Naive B cell (primary cell): ENCODE measurements at places on chromosomes 12 and 14.

- DNase-seq: no peak
Measured at GRCh38 chr12:47980779-47981495, 17.5 kb downstream of the TMEM106C start.

DNA sequence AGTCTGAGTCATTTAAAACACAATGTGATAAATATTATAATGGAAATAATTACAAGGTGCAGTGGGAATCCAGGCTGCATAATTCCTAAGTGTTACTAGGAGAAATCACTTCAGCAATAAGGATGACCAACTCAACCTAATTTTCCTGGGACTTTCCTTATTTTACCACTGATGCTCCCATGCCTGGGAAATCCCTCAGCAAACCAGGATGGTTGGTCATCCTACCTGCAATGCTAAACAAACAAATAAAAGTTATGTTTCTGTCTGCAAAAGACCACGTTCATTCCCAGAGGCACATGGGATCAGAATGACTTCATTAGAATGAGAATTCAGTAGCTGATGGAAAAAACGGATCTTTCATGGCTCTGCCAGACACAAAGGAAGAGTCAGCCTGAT lies 130.8 kb upstream of the RAP1B start:
- DNase-seq: no peak

- DNase-seq: no peak
Measured at GRCh38 chr12:26197832-26198231, 2.5 kb downstream of the SSPN start.

GRCh38 chr12:131621701-131622421 lies 89.0 kb upstream of the SFSWAP start:
- DNase-seq: no peak

GRCh38 chr12:108886873-108887629 lies 7.2 kb downstream of the DAO start:
- no peak for DNase-seq

- DNase-seq: no peak
Measured at GRCh38 chr12:50641566-50641965, 122.3 kb upstream of the ATF1 start.

- DNase-seq: no peak
Measured at GRCh38 chr12:97939156-97939555, 476.6 kb downstream of the RMST start.

GRCh38 chr12:107362960-107363359 lies 269.6 kb upstream of the CRY1 start:
- DNase-seq: no peak

DNA sequence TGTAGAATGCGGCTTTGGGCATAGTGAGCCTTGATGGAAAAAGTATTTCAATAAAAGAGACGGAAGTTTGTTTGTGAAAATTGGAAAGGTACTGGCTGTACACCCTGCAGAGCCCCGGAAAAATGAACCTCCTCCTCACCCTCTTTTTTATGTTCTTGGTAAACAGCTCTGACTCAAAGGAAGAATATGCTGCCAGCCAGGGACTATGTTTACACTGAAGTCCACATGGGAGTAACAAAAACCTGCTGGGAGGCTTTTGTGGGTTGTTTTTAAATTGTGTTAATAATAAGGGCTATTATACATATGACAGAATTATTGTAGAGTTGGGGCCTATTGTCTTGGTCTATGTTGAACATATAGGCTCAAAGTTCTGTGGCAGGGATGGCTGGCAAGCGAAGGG lies 70.7 kb downstream of the TTC8 start:
- no peak for DNase-seq

- no peak for DNase-seq
Measured at GRCh38 chr12:1293901-1294300, 300.5 kb downstream of the FBXL14 start.

DNA sequence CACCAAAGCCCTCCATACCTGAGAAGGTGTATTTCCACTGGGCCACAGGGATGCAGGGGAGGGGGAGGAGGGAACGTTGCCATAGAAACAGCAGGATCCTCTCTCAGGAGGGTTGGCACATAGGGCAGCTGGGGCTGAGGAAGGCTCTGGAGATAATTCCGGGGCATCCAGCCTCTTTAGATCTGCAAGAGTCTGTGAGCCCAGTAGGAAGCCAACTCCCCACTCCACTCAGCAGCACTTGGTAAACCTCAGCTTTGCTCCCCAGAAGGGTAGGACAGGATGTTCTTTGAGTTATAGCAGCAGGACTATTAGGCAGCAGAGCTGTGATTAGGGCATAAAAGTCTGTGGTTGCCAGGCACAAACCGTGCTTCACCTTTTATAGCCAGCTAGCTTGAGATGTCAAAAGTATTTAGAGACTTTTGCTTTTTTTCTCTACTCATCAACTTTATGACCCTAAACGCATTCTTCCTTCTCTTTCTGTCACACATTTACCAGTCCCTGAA lies 7.8 kb upstream of the PLEKHG3 start:
- DNase-seq: no peak

- no peak for DNase-seq
Measured at GRCh38 chr12:9940375-9940774, 8.2 kb upstream of the CLEC2A start.

DNA sequence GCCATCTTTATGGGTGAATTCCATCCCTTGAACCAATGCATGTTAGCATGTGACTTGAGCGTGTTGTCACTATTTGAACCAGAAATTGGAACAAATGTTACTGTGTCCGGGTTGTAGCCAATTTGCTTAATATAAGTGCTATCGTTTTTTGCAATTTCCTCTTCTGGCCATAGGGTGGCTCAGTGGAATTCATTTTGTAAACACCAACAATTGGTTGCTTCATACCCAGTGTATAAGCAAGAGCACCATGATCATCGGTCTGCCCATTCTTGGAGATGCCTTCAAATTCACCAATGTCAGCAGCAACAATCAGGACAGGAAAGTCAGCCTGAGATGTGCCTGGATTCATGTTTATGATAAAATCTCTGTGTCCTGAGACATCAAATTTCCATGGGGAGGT lies 5.0 kb upstream of the NEDD1 start:
- no peak for DNase-seq

GRCh38 chr12:109160433-109160832 lies 44.0 kb downstream of the ACACB start:
- no peak for DNase-seq
